ENCODE measurements at places on chromosomes 12 and 14. TPM values are rescaled to one million over a fixed set of nuclear protein-coding genes. Genes with fewer than 3 reads are reported as not detected.

DNA sequence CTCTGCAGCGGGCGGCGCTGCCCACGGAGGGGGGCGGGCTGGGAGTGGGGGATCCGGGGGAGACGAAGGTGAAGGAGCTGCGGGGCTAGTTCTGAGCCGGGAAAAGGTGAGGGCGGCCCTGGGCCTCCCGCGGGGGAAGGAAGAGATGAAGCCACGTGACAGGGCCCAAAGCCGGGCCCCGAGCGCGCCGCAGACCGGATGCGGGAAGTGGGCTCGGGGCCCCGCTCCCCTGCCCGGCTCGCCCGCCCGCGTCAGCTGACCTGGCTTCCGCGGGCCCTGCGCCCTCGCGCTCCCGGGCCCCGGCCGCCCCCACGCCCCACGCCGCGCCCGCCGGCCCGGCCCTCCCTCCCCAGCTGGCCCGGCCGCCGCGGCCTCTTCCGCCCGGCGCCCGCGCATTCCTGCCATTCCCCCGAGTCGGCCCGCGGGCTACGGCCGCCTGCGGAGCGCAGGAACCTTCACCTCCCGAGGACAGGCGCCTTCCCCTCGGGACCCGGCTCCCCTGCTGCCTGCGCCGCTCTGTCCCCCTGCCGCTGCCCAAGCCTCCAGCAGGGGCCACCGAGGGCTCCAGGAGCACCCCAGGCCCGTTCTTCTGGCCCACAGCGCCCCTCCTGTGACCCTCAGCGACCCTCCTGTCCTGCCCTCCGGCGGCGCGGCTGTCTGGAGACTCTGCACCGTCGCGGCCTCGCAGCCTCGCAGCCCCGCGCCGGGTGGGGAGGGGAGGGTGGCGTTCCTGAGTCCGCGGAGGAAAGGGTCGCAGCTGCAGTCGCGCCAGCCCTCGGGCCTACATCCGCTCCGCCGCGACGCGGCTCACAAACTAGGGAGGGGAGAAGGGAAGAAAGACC, 20.4 kb downstream of the NINJ2 start:
- DNase-seq = no peak

GRCh38 chr14:72740504-72740961, 153.4 kb downstream of the DPF3 start:
- no peak for DNase-seq

- DNase-seq = no peak
Measured at GRCh38 chr14:76862546-76863282, 36.5 kb downstream of the LRRC74A start.

DNA sequence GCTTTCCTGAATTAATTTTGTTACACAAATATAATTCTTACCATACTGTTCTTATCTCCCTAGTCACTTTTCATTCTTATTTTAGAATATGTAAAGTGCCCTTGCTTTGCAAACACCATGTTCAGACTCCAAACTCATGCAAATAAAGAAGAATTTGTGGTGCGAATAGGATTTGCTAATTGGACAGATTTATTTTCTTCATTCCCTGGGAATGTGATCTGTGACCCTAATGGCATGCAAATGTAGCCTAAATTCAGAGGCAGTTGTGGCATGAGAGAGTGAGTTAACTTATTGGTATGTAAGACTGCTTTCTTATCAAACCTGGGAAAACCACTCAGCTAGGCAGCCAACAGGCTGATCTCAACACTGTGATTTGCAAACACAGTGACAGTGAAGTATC, 10.0 kb downstream of the CAPZA3 start:
- no peak for DNase-seq

CBLN3 gene
- 1.8 TPM for total RNA-seq
